ENCODE measurements at places on chromosomes 2 and 18.

GRCh38 chr2:80028584-80028983 lies 276.0 kb downstream of the LRRTM1 start:
- no peak for DNase-seq

DNA sequence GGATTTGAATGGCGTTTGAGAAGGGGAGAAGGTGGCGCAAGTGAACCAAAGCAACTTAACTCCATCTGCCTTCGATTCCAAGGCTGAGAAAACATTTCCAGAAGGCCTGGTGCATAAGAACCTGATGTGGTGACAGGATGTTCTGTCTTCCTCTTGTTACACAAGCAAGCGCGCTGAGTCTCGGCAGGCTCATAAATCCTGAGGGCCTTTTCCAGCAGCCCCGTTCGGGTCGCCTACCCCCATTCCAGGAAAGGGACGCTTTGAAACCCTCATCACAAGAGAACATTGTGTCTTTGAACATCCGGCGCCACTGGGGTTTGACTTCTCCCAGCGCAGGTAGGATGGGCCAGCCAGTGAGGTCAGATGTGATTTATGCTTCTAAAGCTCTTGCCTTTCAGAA lies 403.5 kb downstream of the SETBP1 start:
- DNase-seq: no peak

GRCh38 chr18:74841248-74841647 lies 243.6 kb downstream of the ZNF407 start:
- no peak for DNase-seq

DNA sequence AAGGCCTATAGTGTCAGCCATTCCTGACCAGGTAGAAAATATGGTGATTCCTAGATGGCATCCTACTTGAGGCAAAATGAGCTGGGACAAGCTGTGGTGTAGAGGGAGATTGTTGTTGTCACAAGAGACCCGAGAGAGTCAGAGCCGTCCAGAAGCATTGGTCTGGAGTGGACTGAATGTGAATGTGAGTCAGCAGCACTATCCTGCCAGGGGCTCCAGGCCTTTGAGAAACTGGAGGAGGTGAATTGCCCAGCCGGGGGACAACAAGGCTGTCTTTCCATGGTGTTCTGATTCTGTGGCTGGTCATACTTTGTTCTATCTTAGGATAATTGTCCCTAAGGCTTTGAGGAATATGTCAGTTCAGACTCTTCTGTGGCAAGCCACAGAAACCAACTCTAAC lies 29.4 kb upstream of the EIF2AK3 start:
- no peak for DNase-seq

GRCh38 chr18:13252686-13253410 lies 34.3 kb downstream of the LDLRAD4 start:
- DNase-seq: no peak

DNA sequence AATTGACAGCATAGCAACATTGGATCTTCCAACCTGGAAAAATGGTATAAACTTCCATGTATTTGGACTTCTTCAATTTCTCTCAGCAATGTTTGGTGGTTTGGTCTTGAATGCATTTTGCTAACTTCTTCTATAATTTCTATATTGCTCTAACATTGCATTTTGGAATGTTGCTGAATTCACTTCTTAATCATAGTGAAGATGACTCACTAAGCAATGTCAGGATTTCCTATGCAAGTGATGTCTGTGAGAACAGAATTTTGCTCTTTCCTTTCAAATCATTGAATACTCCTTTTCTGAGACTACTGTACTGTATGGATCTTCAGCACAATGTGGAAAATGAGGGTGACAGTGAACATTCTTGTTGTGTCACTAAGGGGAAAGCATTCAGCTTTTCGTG lies 28.9 kb upstream of the CDH19 start:
- DNase-seq: no peak

GRCh38 chr2:97948926-97949325 lies 46.8 kb downstream of the TMEM131 start:
- no peak for DNase-seq

- no peak for DNase-seq
These were observed 21.5 kb upstream of the BIN1 start for GRCh38 chr2:127128445-127128904.

DNA sequence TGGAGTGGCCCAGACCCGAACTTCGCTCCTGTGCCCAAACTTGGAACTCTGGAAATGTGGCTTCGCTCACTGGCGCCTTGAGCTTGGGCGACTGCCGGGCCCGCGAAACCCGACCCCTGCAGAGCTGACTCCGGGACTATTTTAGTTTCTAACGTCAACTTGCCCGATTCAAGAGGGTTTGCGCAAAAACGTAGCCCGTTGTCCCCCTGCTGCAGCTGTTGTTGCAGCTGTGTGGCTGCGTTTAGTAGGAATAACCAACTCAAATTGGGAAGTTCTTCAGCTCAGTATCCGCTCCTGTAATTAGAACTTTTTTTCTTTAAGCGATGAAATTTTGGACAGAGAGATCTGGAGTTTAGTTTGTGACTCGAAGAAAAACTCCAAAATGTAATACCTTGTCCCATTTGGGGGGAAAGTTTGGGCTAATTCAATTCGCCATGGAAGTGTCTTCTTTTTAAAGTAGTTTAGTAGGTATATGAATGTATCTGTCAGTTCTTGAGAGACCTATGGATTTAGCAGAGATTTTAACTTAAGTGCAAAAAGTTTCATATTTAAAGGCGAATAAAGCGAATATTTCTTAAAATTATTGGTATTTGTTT lies 559 bp downstream of the MYL12A start:
- peak; percentile 37 for DNase-seq

DNA sequence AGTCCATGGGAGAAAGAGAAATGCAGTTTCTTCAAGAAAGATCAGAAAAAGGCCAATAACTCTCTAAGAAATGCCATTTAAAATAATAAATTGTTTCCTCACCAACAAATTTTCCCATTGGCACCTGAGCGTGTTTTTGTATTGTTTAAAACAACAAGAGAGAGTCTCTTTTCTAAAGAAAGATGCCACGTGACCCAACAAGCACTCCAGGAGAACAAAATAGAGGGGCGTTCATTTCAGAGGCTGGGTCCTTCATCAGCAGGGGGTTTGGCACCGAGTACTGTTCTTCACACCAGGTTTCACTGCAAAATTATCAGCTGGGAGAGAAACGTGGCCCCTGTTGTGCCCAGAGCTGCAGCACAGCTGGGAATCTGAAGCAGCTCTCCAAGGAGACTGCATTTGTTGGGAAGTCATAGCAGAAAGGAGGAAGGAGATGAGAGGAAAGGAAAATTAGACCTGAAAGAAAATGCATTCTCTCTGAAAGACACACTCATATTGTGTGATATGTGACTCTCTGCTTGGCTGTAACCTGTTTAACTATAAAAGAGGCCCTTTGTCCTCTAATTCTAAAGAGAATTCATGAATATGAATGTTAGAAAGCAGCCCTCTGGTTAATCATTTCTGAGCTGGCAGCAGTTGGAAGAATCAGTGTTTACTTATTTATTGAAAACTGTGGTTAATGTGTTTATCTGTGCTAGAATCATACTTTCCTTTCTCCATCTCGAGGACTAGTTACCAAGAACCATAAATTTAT lies 205.3 kb upstream of the CDH20 start:
- DNase-seq: no peak

DNA sequence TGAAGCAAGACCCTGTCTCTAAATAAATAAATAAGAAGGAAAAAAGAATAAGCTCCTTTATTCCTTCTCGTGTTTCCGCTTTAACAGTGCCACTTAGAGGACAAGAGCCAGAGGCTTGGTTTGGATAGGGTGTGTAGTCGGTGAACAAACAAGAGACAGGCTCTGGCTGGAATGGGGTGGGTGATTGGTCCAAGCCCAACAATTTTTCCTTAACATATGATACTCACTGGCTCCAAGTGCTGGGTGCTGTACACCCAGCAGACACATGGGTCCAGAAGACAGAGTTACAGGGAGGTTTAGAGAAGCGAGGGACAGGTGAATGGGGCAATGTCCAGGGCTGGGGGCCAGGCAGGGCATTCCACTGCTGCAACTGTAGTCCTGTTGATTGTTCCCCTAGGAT lies 77.8 kb downstream of the NCAPH start:
- DNase-seq: no peak

GRCh38 chr2:42810971-42811811 lies 18.8 kb upstream of the HAAO start:
- DNase-seq: peak; percentile 50

- no peak for DNase-seq
These were observed 20.0 kb upstream of the CXCR4 start for GRCh38 chr2:136137982-136138381.

DNA sequence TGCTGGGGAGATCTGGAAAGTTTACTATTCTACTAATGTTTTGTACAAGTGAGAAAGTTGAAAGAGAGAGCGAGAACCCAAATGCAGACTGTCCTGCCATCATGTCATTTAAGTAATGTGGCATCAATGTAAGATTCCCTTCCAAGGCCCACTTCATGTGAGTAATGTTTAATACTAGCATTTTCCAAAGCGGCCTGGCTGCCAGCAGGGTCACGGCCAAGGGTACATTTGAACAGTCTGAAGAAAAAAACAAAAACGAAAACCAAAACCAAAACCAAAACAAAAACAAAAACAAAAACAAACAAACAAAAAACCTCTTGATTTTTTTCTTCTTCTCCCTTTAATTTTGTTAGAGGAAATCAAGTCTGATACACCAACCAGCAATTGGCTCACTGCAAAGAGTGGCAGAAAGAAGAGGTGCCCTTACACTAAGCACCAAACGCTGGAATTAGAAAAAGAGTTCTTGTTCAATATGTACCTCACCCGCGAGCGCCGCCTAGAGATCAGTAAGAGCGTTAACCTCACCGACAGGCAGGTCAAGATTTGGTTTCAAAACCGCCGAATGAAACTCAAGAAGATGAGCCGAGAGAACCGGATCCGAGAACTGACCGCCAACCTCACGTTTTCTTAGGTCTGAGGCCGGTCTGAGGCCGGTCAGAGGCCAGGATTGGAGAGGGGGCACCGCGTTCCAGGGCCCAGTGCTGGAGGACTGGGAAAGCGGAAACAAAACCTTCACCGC lies 2.2 kb downstream of the HOXD10 start:
- no peak for DNase-seq

- peak; percentile 82 for DNase-seq
These were observed 3.2 kb downstream of the NRP2 start for GRCh38 chr2:205685314-205686055.

GRCh38 chr2:80169811-80170594 lies 134.5 kb downstream of the LRRTM1 start:
- DNase-seq: no peak

GRCh38 chr2:45373534-45373933 lies 237.5 kb downstream of the SRBD1 start:
- no peak for DNase-seq

DNA sequence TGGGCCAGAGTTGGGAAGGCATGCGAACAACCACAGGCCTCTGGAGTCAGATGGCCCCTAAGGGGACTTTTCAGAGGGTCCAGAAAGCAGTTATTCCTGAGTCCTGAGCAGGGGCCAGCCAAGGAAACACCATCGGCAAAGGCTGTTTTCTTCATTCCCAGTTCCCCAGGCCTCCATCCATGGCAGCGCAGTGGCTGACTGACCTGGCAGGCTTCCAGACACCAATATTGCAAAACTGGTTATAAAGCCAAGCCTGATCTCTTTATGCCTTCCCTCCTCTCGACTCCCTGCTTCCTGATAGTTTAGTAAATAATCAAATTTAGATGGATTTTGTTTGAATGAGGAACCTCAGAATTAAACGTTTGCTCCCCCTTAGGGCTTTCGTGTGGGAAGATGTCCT lies 133.4 kb upstream of the ITGA6 start:
- peak; percentile 44 for DNase-seq

GRCh38 chr2:235666213-235666781 lies 172.5 kb downstream of the AGAP1 start:
- peak; percentile 63 for DNase-seq

DNA sequence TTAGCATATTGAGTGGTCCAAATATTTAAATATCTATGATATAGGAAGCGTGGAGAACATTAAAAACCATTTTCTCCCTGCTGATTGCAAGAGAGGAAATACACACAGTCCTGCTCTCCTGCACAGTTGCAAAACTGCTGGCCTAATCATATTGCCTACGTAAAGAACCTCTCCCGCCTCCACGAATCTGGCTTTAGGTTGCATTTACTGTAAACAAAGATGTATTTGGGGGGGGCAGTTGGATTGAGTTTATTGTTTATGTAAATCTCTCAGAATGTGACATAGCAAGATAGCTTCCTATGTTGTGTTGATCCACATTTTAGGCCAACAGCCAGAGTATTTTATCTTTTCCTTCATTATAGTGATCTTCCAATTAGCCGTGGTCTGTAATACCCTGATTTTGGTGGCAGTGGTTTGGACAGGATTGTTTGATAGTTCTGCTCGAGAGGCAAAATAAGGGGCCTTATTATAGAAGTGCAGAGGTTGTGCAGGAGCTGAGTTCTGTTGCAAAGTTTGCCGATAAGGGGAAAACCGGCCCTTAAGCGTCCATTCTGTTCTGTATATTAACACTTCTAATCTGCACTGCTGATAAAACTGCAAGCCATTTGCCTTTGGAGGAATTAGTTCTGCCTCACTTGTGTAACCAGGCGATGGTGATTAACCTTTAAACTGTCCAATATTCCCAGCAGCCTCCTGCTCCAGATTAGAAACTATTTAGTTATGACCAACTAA lies 101.6 kb upstream of the SIX3 start:
- no peak for DNase-seq

GRCh38 chr18:26196605-26197004 lies 29.6 kb upstream of the TAF4B start:
- no peak for DNase-seq

DNA sequence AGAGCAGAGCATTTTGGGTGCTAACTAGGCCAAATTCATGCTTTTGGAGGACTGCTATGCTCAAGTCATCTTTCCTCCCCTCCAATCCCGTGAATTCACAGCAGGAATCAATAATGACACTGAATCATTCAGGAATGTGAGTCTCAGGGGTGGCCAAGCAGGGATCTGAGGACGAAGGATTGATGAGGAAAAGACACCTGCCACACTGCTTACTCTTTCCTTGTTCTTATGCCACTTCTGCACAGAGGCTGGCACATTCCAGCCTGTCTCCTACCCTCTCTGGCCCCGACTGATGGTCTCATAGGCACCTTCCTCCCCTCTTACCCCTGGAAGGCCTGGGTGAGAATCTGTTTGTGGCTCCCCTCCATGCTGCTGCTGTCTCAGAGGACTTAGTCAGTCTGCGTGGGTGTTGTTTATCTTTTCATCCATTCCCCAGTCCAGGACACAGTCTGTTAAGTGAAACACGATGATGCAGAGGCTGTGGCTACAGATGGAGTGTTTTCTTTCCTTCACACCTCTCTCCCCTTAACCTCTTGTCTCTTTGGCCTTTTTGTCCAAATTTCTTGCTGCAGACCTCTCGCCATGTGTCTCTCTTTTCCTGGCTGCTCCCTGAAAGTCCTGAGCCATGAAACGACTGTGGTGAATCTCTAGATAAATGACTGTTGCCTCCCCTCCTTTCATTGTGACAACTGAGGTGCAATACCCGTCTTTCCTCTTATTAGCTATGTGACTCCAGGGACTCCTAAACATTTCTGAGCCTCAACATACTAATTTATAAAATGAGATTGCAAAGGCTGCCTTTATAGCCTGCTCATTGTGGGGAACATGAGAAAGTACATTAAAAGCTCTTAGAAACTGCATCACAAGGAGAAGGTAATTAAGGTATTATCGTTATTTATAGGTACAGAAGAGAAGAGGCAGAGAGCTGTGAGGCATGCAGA lies 86.9 kb downstream of the RDH14 start:
- peak; percentile 69 for DNase-seq

- no peak for DNase-seq
These were observed 9.7 kb downstream of the UCN start for GRCh38 chr2:27298391-27299080.

- no peak for DNase-seq
These were observed 11.4 kb upstream of the UXS1 start for GRCh38 chr2:106205488-106205887.

- DNase-seq: no peak
These were observed 525.8 kb upstream of the NRP2 start for GRCh38 chr2:205156457-205156856.
